ENCODE measurements at places on chromosomes 3 and 15.

DNA sequence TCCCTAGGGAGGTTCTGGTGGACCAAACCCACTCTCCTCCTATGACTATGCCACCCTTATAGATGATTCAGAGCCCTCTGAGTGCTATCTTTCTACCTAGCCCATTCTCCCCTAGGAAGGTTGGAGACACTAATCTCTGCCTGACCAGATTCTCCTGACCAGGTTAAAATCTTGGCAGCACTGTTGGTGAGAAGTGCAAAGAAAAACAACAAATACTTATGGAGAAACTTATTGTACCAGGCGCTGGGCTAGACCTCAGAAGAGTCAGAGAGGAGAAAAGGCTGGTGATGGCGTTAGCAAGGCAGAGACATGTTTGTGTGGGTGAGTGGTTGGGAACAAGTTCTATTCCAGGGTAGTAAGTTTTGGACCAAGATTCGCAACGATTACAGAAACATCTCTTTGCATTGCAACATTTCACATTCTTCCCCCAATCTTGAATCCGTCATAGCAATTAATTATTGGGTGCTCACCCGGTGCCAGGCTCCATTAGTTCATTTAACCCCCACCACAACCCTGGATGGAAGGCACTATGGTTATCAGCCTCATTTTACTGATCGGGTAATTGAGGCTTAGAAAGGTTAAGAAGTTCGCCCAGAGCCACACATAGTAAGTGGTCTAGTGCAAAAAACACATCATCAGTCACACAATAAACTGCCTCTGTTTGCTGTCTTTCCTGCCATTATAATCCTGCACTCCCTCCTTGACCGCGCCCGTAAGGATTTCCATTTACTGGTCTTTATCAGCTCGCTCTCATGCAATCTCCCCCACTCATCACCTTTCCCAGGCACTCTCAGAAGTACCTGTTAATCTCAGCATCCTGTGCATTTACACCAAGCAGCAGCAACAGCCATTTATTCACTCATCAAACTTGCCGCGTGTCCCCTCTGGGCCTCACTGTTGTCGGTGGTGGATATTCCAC is 655 bp upstream of the TSPAN3 start:
- DNase-seq: no peak

- DNase-seq: no peak
These were observed 57.4 kb upstream of the IQSEC1 start for GRCh38 chr3:13130464-13131193.

DNA sequence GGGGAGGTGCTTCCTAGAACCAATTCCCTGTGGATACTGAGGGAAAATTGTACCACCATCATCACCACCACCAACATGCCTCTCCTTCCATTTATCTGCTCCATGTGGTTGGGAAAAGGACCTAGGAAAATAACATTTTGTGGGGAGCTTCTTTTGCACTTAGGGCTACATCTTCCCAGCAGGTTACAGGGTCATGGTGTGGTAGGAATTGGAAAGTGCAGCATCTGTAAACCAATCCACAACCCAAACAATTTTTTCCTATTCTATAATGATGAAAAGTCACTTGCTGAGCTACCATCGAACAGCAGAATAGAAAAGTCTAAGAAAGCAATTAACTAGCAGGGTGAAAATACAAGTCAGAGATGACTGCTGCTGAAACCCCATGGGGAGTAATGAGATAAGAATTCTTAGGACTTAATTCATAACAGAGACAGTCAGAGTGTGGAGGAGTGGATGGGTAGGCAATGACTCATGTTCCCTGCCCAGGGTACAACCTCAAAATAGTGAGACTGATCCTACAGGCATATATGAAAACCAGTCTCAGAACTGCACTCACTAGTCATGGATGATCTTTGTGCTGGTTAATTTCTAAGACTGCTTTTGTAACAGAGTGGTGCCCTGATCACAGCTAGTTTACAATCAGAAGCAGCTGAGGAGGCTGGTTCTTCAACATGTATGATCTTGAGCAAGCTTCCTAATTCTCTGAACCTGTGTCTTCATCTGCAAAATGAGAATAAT is 38.1 kb upstream of the LEKR1 start:
- DNase-seq: no peak

DNA sequence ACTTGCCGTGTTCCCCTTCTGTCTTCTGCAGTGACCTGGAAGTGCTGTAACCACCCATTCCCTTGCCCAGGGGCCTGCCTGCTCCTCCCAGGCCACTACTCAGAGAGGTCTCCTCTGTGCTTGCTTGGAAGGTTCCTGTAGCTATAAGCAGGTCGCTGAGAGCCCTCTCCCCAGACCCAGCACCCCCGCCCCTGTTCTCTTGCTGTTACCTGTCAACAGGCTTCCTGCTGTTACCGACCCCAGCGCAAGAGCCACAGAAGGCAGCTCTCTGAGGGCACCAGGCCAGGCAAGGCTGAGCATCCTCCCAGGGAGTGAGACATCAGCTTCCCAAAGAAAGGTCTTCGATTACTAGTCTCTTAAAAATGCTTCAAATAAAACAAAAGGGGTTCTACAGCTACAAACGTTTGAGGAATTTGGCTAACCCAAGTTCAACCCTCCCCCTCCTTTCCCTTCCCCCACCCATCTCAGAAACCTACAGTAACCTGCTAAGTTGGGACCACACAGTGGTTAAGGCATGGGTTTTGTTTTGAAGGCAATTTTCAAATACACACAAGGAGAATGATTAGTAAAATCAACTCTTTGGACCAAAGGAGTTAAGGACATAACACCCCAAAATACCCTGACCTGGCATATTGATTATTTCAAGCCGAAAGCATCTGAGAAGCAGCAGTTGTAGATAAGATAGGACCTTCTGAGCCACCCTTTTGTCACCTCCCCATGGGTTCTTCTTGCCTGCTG is 74.9 kb upstream of the MFGE8 start:
- DNase-seq: no peak

DNA sequence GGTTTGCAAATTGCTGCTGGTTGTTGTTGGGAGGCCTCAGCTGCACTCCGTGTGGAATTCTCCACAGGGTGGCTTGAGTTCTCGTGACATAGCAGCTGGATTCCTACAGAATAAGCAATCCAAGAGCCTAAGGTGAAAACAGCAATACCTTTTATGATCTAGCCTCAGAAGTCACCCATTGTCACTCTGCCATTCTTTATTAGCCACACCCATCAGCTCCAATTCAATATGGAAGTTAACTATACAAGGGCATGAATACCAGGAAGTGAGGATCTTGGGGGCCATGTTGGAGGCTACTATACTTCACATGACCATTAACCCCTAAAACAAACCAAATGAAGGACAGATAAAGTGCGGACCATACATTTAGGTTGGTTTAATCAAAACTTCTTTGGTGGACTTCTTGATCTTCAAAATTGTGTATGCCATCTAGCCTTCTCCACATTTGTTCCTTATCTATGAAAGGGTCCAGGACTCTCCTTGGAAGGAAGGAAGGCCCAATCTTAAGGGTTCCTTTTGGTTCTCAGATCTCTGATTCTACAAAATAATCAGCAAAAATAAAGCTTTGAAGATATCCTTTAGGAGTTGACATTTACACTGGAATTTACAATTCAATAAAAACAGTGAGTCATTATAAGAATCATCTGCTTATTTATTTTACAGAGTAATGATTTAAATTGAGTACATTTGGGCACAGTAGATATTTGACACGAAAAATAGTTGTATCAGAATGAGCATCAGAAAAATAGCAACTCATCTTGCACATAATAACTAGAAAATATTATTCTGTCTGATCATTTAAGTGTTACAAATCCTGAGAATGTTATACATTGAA is 21.5 kb downstream of the CIAO2A start:
- no peak for DNase-seq

DNA sequence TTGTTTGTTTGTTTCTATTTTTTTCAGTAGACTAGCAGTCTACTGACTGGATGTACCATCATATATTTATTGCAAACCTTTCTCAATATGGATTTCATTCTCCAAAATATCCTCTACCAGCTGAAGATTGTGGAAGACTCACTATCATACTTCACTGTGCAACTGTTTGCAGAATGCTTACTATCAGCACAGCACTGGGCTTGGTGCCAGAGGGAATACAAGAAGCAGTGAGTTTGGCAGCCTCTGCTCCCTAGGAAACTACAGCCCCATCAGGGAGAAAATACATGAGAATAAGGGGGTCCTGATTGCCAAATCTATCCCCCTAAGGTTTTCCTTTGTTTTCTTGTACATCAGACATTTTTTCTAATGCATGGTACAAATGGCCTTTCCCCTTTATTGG is 27.5 kb downstream of the AQP9 start:
- no peak for DNase-seq

DNA sequence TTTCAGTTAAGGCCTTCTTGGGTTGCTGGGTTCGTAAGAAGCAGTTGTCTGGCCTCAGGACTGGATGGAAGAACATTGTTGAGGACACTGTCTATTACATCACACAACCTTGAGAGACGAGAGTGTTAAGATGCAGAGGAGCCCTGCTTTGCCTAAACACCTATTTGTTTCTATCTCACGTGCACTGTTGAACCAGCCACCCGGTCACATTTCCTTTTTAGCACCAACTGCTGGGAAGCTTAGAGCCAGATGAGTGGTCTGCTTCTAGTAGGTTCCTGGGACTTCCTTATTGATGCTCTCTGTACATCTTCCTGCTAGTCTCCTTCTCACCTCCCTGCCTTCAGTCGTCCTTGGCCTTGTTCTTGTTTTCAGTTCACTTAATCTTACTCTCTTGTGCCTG is 22.3 kb downstream of the CAND2 start:
- DNase-seq: no peak

DNA sequence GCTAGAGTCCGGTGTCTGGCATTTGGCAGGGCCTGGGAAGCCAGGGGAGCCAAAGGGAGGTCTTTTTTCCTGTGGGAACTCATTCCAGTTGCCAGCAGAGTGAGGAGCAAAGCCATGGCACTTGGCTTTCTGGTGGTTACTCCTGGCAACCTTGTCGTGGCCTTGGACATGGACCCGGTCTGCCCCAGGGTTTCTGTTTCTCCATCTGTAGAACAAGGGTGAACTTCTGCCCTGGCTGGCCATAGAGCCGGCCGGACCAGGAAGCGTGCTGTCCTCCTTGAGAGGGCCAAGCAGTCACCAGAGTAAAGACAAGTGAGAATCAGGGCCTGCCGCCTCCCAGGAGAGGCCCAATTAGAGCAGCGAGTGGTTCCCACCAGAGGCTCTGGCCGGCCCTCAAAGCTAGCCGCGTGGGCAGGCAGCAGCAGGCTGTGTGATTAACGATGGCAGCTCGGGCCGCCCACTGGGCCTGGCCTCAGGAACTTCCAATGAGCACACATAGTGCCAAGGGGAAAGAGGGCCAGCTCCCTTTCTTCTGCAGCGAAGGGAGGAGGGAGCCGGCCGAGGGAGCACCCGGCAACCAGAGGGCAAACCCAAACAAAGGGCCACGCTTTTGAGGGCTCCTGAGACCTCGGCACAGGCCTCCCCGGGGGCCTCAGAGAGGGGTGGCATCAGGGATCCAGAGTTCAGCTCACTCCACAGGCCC is 29.1 kb upstream of the ELP6 start:
- DNase-seq: peak; percentile 53

GRCh38 chr3:73480187-73480672 is 144.5 kb downstream of the PDZRN3 start:
- DNase-seq: no peak

GRCh38 chr3:135736740-135737139 is 228.8 kb upstream of the PPP2R3A start:
- DNase-seq: no peak

- DNase-seq: no peak
These were observed 502 bp downstream of the DPH3 start for GRCh38 chr3:16264174-16264707.

DNA sequence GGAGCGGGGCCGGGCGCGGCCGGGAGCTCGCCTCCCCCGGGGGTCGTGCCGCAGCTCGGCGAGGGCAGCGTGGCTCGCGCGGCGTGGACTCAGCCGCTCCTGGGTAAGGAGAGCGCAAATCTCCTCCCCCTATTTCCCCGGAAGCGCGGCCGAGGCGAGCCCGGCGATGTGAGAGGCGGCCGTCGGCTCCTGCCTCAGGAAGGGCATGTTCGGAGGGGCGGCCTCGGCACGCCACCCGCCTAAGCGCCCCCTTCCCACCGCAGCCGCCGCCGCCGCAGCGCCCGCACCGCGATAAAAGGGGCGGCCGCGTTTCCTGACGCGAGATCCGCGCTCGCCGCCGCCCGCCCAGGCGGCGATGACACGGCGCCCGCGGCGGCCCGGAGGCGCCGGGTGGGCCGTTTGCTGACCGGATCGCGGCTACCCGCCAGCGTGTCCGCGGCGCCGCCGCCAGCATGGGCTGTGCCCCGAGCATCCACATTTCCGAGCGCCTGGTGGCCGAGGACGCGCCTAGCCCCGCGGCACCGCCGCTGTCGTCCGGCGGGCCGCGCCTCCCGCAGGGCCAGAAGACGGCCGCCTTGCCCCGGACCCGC is at the start of gene PDE8A:
TSS of gene PDE8A (plus strand) at position 146 of the 590 bp plus-strand sequence. CDS start at position 453, 307 bp downstream.
- DNase-seq: peak; percentile 54

DNA sequence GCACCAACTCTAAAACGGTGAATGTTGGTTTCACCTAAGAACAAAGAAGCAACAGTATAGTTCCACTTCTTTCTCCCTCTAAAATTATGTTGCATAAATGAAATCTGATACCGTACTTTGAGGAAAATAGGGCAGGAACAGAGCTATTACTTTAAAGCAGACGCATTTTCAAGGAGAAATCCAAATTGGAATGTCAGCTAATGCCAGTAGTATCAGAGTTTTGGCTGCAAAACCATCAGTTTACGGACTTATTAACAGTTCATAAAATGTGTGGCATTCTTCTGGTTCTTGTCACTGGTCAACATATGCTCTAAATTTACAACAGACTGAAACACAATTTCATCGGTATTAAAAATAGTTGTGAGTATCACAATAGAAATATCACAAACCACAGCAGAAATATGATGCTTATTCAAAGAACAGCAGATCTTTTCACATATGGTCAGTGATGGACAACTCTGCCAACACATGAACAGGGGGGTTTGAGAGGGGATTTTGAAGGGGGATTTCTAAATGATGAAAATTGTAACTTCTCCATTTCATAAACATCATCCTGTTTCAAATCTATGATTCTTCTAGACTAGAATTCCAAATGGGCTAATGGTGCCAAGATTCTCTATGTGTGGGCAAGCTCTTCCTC is 38.7 kb upstream of the ROBO2 start:
- no peak for DNase-seq

DNA sequence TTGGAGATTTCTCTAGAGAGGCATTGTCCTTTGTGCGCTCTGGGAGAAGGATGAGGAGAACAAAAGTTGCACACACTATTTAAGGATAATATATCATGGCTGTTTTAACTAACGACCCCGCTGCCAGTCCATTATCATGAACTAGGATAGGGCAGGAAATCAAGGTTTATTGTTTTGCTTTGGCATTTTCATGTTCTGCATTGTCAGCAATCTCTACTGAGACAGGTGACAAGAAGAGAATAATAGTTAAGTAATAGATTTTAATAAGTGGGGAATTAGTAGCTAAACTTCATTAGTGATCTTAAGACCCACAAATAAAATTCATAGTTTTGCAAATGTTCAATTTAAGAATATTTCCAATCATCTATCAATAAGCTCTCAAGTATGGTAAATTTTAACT is 20.6 kb upstream of the GMNC start:
- no peak for DNase-seq

DNA sequence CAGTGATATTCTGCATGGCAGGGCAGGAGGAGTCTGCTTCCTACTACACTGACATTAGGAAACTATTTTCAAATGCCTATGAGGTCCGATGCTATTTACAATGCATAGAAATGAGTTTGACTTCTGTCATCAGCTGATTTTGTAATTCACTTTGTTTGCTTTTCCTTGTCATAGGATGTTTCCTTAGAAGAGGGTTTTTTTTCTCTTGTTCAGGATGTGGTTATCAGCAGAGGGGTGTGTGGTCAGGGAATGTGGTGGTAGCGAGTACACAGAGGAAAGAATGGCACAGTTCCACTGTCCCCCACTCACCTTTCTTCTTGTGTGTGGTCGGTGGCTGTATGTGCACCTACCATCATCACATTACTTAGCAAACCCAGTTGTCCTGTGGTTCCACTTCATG is 231.5 kb downstream of the LRTM1 start:
- no peak for DNase-seq
